ENCODE measurements at places on chromosomes 3 and 15.

DNA sequence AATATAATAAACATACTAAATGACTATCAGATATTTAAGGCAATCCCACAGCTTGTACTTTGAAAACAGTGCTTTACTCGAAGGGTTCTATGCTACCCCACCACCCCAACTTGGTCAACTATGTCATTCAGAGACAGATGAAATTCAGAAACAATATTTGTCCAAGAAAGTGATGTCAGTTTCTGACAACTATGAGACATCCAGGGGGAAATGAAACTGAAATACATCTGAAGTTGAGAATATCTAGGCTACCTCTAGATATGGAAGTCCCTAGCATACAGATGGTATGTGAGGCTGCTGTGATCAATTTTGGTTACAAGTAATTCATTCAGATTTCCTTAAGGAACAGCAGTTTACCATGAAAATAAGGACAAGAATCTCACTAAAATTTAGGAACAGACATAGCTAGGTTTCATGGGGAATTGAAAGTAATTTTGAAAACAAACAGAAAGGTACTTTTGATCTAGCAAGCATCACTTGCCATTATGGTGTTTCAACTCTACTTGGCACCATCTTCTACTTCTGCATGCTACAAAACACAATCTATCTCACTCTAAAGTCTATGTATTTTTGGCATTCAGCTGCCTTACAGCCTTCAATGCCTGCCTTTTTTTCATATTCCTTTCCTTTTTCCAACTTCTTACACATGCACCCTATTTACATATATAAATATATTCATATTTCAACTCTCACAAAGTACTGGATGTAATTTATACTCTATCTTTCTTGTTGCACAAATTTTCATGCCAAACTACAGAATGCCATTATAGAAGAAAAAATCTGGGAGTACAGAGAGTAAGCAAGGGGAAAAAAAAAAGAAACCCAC, 21.7 kb downstream of the ATG3 start:
- peak; percentile 46 for DNase-seq

DNA sequence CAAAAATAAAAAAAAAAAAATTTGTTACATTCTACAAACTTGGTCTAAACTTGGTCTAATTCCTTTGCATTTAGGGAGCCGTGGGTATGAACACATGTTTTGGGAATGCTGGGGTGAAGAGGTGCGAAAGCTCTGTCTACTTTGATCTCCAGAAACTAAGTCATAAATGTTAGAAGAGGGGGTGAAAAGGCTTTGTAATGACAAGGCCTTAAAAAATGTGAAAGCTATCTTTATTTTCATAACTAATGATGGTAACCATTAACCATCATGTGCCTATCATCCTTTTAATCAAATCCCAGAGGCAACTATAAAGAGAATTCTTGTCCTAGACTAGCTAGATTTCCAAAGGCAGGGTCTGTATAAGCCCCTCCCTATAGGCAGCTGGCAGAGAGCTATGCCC, 60.9 kb downstream of the PRICKLE2 start:
- no peak for DNase-seq

- DNase-seq, result no peak
These were observed 14.8 kb upstream of the BUB1B start for GRCh38 chr15:40146037-40146436.

DNA sequence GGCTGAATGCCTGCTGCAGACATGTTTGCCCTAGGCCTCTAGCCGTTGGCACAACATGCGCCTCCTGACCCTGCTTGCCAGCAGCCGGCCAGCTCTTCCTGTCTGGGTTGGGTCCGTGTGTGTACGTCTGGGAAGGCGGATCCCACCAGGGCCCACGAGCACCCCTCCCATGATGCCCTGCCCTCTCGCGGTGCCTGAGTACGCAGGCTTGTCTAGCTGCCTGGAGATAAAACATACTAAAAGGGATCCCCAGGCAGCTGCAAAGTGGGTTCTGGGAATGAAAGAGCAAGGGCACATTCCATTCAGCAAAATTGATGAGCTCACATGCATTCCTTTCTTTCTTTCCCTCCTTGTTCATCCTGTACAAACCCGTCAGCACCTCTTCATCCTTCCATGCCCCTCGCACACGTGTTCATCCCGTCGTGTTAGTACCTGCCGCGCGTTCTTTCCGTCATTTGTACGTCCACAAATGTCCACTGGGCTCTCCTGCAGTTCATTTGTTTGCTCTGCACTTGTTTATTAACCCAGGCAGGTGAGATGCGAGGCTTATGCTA, 74.3 kb downstream of the FBLN2 start:
- no peak for DNase-seq

GRCh38 chr3:43411429-43411828, 125.1 kb downstream of the SNRK start:
- DNase-seq, result no peak

DNA sequence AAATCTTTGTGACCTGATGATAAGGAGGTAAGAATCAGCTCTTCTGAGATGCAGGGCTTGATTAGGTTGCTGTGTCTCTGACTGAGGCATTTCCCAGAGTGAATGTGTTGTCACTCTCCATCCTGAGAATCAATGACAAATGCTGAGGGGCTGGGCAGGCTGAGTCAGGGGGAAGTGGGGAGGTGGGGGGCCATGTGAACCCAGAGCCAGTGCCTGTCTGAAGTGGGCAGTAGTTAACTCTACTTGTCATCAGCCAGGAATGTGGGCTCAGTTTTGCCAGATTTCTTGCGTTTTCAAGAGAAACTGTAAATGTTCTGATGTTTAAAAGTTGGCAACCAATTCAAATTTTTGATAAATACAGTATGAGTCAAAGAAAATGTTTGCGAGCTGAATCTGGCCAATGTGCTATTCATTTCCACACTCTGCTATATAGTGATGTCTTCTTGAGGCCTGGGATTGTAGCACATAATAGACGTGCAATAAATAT, 3.1 kb upstream of the BNC1 start:
- no peak for DNase-seq
